ENCODE measurements at places on chromosomes 13 and 19.

DNA sequence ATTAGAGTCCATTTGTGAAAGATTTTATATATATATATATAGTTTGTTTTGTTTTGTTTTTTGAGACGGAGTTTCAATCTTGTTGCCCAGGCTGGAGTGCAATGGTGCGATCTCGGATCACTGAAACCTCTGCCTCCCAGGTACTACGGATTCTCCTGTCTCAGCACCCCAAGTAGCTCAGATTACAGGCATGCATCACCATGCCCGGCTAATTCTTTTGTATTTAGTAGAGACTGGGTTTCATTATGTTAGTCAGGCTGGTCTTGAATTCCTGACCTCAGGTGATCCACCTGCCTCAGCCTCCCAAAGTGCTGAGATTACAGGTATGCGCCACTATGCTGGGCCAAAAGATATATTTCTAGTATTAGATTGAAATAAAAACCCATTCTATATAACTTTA lies 4.0 kb upstream of the ZNF701 start:
- DNase-seq, result no peak

- no peak for DNase-seq
Measured at GRCh38 chr13:64817691-64818090, 2412.4 kb downstream of the PCDH9 start.

DNA sequence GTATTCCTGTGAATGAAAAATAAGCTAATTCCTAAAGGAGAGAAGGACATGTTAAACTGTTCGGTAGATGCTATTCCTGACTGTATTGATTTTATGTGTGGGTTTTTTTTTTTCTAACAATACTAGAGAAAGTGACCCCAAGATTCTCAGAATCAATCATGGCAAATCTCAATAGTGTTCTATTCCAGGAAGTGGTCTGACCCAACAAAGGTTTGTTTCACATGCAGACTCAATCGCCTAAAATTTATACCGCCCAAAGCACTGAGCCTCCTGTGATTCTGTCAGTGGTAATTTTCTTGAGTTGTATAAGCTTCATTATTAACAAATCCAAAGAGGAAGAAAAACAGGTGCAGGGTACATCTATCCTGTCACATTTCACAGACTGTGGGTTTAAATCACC lies 293.7 kb downstream of the SUCLA2 start:
- no peak for DNase-seq

DNA sequence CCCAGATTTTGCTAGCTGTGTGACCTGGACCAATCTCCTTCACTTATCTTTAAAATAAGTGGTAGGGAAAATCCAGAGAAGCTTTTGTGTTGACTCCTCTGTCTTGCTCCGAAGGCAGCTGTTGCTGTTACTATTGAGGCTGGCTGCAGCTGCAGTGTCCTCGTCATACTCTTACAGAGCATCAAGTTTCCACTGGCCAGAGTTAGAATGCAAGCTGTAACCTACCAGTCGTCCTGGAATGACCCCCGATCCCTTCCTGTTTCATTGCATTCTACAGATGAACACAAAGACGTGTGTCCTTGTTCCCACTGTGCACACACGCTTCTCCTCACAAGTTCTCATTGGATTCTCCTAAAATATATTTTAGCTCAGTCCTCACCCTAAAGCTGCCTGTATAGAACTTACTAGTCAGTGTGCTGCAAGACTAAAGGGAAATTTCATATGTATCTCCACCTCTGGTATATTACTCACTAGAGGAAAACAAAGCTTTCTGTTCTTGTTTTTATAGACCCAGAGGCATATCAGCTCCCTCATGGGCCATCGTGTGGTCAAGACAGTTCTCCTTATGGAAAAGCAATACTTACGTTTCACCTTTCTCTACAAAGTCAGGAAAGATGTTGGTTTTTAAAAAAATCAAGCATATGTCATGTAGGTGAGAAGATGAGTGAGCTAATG lies 589.8 kb downstream of the LMO7 start:
- DNase-seq, result peak; percentile 11

- no peak for DNase-seq
Measured at GRCh38 chr19:39727070-39727800, 10.6 kb downstream of the CLC start.

GRCh38 chr13:28728642-28729041 lies 9.9 kb upstream of the SLC46A3 start:
- no peak for DNase-seq

- no peak for DNase-seq
Measured at GRCh38 chr13:33879118-33879517, 61.2 kb downstream of the RFC3 start.

DNA sequence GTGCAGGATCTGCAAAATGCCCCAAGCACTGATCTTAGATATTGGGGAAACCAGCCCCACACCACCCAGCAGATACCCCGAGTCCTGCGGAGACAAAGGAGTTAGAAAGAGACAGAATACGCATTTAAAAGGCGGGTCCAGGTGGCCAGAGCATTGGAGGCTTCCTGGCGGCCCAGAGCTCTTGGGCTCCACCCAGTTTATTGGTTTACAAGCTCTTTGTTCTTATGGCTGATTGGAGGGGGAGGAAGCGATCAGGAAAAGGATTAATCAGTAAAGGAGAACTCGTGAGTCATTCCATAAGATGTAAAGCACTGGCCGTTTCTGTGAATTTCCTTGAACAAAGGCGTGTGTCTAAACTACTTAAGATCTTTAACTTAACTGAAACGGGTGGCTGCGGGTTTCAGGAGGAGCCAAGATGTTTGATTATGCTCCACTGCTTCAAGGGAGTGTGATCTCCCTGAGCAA lies 926 bp downstream of the ZNF587 start:
- peak; percentile 2 for DNase-seq

- DNase-seq, result no peak
Measured at GRCh38 chr19:13078897-13079541, 23.6 kb downstream of the LYL1 start.

DNA sequence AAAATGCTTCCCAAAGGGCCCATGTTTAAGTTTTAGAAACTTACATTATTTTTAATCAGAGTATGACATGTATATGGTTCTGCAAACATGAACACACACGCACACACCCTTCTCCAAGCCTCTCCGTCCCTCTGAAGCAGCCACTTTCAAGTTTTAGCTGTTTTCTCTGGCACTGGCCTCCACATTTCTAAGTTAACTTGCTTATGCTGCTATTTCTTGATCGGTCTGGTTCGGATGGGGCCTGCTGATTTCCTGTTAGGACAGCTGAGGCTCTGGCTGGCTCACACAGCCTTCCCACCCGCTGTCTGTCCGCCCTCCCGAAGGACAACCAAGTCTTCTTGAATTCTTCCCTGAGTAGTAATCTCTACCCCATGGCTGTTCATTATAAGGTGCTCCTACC lies 4.4 kb downstream of the SPC24 start:
- no peak for DNase-seq

GRCh38 chr13:64397701-64398100 lies 2832.4 kb downstream of the PCDH9 start:
- DNase-seq, result no peak

DNA sequence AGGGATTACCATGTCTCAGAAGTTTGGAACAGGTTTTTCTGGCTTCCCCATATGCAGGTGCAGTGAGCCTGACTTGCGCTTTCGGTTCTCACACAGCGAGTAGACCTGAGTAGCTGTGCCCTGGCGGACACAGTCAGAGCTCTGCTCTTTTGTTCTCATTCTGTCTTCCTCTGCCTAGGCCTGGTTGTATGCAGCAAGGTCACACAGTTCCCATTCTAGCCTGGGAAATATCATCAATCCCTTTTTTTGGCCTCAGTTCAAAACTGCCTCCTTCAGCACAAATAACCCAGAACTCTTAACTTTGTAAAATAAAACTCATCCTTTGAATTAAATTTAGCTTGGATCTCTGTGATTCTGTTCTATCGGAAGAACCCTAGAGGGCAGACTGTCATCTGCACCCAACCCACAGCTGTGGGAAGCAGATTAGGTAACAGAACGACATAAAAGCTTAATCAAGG lies 10.2 kb downstream of the OXGR1 start:
- peak; percentile 7 for DNase-seq

DNA sequence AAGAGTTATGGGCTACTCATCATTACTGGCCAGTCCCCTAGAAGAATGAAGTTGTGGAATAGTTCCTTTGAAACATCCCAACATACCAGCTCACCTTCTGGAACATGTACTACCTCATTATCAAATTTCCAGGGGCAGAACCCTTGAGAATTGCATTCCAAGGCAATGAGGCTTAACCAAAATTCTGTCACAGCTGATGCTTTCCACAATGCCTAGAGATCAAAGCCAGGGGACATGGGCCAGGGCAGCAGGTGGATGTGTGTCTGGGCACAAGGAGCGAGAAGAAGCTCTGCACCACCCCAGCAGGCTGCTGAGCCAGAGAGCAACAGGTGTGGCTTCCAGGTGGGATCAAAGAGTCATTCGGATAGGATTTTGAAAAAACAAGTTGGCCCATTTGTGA lies 362.1 kb downstream of the EFNB2 start:
- no peak for DNase-seq

DNA sequence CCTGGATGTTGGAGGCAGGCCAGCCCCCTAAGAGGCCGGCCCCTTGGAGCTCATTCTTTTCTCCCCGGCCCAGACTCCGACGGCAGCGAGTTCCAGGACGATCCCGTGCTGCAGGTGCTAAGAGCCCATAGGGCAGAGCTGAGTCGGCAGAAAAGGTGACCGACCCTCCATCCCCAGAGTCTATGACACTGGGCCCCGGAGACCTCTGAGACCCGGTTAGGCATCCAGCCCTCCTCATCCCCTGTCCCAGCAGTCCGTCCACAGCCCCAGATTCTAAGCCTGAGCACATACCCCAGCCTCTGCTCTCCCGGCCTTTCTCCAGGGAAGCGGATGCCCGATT lies 7.3 kb upstream of the ARHGAP33 start:
- DNase-seq, result no peak

All from nephron progenitor cell (in vitro differentiated cells).